ENCODE measurements at places on chromosomes 1 and 21.

DNA sequence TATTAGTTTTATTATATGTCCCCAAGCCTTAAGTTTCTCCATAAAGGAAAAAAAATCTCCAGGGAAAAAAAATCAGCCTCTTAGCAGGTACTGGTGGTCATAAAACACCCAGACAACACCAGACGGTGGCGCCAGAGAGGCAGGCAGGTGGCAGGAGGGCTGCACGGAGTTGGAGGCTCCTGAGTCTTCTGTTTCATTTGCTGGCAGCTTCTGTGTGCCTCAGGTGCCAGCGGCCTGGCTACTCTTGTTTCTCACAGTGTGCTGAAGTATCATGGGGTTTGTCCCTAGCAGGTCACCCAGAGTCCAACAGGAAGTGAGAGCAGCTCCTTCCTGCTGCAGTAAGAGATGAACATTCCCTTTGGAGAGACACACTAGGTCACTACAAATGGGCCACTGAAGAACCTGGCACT, 123.3 kb upstream of the GADD45A start:
- DNase-seq, result peak; percentile 72

DNA sequence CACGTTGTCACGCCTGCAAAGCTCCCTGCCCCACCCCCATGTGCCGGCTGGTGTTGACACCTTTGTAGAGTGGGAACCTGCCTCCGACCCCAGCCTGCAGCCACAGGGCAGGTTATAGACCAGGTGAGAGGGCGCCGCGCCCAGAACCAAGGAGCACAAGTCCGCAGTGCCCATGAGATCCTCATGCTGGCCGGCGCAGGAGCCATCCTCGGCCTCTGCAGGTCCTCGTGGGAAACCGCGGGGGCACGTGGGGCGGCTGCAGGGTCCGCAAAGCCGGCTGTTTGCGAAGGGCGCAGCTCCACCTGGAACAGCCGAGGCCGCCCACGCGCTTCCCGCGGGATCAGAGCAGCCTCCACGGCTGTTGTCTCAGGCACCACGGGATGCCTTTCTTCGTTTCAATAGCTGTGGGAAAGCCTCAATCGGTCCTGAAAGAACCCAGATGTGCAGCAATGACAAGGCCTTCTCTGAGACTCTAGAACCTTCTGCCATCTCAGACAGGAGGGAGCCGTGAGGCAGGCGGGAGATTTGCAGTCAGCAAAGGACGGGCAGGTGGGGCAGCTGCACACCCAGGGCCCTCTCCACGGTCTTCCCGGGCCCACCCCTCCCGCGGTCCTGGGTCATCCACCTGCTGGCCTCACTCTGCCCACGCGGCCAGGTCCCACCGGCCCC, 29.9 kb downstream of the POFUT2 start:
- DNase-seq, result no peak

- no peak for DNase-seq
These were observed 573 bp downstream of the TRIM63 start for GRCh38 chr1:26066857-26067256.

DNA sequence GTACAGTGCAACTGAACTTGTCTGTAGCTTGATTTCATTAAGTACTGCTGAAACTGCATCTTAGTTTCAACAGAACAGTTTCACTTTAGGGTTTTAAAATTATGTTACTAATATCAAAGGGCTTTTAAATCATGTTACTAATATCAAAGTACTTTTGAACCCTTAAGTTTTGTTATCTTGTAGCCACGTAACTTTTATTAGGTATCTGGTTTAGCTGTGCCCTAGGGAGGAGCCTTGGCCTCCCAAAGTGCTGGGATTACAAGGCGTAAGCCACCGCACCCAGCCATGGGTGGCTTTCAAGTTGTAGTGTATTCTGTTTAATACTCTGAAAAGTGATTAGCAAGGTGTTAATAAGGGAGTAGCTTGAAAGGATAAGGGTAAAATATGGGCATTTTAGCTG, 2.0 kb downstream of the KDM4A start:
- DNase-seq, result no peak

DNA sequence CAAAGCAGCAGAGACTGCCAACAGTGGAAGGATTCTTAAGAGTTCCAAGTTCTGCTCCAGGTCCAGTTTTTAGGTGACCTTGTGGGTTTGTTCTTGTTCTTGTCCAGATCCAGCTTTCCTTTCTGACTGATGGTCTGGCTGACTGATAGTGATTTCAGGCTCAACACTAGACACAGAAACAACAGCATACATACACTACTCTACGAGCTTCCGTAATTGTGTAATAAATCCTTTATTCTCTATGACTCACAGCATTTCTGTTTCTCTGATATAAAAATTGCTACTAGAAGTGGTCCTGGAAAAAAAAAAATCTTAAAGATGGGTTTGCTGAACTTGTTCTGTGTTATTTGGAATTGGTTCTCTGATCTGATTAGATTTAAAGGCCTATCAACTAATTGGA, 62.2 kb upstream of the PTCH2 start:
- no peak for DNase-seq

DNA sequence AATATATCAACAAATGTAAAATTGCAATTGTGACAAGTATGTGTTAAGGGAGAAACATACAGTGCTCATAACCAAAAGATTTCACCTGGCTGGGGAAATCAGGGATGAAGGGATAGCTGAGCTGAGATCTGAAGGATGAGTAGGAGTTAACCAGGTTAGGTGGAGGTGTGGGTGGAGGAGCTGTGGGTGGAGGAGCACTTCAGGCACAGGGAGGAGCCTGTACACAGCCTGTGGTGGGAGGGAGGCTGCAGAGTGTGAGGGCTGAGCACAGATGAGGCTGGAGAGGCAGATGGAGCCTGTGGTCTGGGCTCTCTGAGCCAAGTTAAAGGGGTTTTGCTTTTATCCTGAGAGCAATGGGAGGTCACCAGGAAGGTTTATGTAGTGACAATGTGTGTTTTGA, 111.9 kb downstream of the XCL2 start:
- DNase-seq, result no peak

GRCh38 chr1:110674337-110675059, at the start of gene KCNA3:
KCNA3 (minus strand) TSS chr1:110674940; CDS start chr1:110674809, 131 bp downstream.
- DNase-seq, result no peak

DNA sequence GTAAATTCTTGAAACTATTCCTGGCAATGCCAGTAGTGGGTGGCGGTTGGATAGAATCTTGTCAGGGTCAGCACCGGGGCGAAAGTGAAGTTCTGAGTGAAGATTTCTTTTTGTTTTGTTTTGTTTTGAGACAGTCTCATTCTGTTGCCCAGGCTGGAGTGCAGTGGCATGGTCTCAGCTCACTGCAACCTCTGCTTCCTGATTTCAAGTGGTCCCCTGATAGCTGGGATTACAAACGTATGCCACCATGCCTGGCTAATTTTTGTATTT, 33.3 kb downstream of the PCNT start:
- no peak for DNase-seq

- no peak for DNase-seq
These were observed 6.2 kb downstream of the WDR4 start for GRCh38 chr21:42873096-42873495.

DNA sequence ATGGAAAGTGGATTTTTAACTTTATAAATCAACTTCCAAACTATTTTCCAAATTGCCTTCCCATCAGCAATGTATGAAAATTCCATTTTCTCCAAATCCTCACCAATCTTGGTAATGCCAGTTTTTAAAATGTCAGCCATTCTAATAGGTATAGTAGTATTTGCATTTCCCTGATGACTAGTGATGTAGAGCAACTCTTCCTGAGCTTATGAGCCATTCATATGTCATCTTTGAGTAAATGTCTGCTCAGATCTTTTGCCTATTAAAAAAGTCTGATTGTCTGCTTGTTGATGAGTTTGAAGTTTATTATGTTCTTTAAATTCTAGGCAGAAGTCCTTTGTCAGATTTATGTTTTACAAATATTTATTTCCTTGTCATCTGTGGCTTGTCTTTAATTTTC, 54.7 kb downstream of the KDM1A start:
- no peak for DNase-seq

GRCh38 chr1:45620588-45621500, 3.0 kb downstream of the CCDC17 start:
- no peak for DNase-seq
